ENCODE measurements at places on chromosomes 5 and 9. TPM values are rescaled to one million over a fixed set of nuclear protein-coding genes. Genes with fewer than 3 reads are reported as not detected.

- DNase-seq: no peak
- no peaks in the 10 kb centered on the region for H3K27me3 ChIP-seq
- no peak overlapping the region for H3K27ac ChIP-seq
- no peak overlapping the region for H3K4me3 ChIP-seq
- peaks cover 4% of the 10 kb centered on the region for H3K4me1 ChIP-seq
Measured at GRCh38 chr5:125005266-125005665, 258.8 kb upstream of the ZNF608 start.

GRCh38 chr9:99868845-99869244 lies 37.6 kb upstream of the STX17 start:
- no peak overlapping the region for H3K27ac ChIP-seq
- H3K4me3 ChIP-seq: no peak overlapping the region
- DNase-seq: no peak

GRCh38 chr5:56278335-56278753 lies 45.2 kb upstream of the ANKRD55 start:
- no peak overlapping the region for H3K4me3 ChIP-seq

HACD4 gene
- total RNA-seq: 0.61 TPM

GRCh38 chr5:17381932-17382331 lies 116.1 kb upstream of the TAF11L2 start:
- H3K27me3 ChIP-seq: no peaks in the 10 kb centered on the region
- H3K4me1 ChIP-seq: no peaks in the 10 kb centered on the region
- no peak overlapping the region for H3K4me3 ChIP-seq
- H3K36me3 ChIP-seq: no peaks in the 10 kb centered on the region
- no peak overlapping the region for H3K27ac ChIP-seq

GRCh38 chr5:139633295-139634027 lies 14.7 kb upstream of the CXXC5 start:
- no peak overlapping the region for H3K27ac ChIP-seq
- H3K36me3 ChIP-seq: no peaks in the 10 kb centered on the region
- H3K27me3 ChIP-seq: no peaks in the 10 kb centered on the region
- no peak for DNase-seq
- peaks cover 27% of the 10 kb centered on the region for H3K4me1 ChIP-seq

DNA sequence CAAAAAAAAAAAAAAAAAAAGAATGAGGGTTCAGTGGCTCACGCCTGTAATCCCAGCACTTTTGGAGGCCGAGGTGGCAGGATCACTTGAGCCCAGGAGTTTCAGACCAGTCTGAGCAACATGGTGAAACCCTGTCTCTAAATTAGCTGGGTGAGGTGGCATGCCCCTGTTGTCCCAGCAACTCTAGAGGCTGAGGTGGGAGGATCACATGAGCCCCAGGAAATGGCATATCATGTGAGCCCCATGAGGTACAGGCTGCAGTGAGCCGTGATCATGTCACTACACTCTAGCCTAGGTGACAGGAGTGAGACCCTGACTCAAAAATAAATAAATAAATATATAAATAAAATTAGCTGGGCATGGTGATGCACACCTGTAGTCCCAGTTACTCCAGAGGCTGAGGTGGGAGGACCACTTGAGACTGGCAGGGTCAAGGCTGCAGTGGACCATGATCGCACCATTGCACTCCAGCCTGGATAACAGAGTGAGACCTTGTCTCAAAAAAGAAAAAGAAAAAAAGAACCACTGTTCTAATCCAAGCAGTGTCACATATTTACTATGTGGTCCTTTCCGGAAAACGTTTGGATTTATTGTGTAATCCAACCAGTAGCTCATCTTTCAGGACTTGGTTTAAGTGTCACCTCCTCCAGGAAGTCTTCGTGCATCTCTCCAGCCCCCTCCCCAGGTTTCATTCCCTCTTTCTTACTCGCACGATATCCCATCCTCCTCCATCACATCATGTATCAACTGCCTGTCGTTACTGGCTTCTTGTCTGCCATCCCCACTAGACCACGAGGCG lies 12.3 kb upstream of the SPOUT1 start:
- no peak overlapping the region for H3K27ac ChIP-seq
- no peak for DNase-seq
- no peak overlapping the region for H3K4me3 ChIP-seq
- H3K27me3 ChIP-seq: no peaks in the 10 kb centered on the region

- no peaks in the 10 kb centered on the region for H3K4me1 ChIP-seq
- no peaks in the 10 kb centered on the region for H3K36me3 ChIP-seq
- no peaks in the 10 kb centered on the region for H3K27me3 ChIP-seq
- no peak overlapping the region for H3K4me3 ChIP-seq
- no peak for DNase-seq
Measured at GRCh38 chr5:125700380-125700861, 722.8 kb upstream of the GRAMD2B start.

CARD9 gene
- total RNA-seq: 1.1 TPM

- no peaks in the 10 kb centered on the region for H3K27me3 ChIP-seq
- no peak overlapping the region for H3K27ac ChIP-seq
- peaks cover 38% of the 10 kb centered on the region for H3K36me3 ChIP-seq
- no peak for DNase-seq
- H3K4me1 ChIP-seq: no peaks in the 10 kb centered on the region
Measured at GRCh38 chr9:108874058-108874788, 12.2 kb downstream of the ACTL7A start.
